ENCODE measurements at places on chromosomes 1 and 21. TPM values are rescaled to one million over a fixed set of nuclear protein-coding genes. Genes with fewer than 3 reads are reported as not detected.

Gene CA6
- total RNA-seq = not detected

Gene LRRIQ3
- total RNA-seq = 0.46 TPM

Gene CNKSR1
- 0.07 TPM for total RNA-seq

Gene PRAMEF4
- total RNA-seq = not detected

Gene LCE3E
- total RNA-seq = not detected

Gene TMEM51
- 1.5 TPM for total RNA-seq

Gene OXCT2
- total RNA-seq = 1.8 TPM

Gene TP53BP2
- 40.6 TPM for total RNA-seq

Gene DAB1
- total RNA-seq = 0.07 TPM
